ENCODE measurements at places on chromosomes 7 and 10.

- no peak for DNase-seq
Measured at GRCh38 chr10:124534231-124534798, 72.7 kb downstream of the LHPP start.

- no peak for DNase-seq
Measured at GRCh38 chr7:95229301-95229700, 95.0 kb downstream of the PON1 start.

- DNase-seq: no peak
Measured at GRCh38 chr7:20577441-20578071, 37.9 kb upstream of the ABCB5 start.

DNA sequence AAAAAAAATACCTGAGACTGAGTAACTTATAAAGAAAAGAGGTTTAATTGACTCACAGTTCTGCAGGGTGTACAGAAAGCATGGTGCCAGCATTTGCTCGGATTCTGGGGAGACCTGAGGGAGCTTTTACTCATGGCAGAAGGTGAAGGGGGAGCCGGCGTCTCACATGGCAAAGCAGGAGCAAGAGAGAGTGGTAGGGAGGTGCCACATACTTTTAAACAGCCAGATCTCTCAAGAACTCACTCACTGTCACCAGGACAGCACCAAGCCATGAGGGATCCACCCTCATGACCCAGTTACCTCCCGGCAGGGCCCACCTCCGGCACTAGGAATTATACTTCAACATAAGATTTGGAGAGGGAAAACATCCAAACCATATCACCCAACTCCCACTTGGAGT lies 25.8 kb downstream of the MSRB2 start:
- no peak for DNase-seq

DNA sequence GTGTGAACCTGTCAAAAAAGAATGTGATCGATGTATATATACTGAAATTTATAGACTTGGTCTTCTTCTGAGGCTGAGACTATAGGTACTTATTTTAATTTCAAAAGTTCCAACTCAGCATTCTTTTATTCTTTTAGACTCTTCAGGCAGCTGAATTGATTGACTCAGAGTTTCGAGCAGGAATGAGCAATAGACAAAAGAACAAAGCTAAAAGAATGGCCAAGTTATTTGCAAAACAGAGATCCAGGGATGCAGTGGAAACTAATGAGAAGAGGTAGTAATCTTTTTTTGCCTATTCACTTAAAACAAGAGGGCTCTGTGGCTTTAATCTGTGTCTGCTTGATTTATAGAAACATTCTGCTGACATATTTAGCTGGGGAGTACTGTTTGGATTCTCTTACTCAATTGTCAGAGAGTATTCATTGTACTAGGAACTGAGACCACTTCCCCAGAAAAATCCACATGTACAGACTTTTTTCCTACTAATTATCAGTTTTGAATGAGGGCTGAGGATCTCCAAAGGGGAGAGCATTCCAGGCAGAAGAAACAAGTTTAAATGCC lies 30.1 kb downstream of the BTAF1 start:
- DNase-seq: no peak

DNA sequence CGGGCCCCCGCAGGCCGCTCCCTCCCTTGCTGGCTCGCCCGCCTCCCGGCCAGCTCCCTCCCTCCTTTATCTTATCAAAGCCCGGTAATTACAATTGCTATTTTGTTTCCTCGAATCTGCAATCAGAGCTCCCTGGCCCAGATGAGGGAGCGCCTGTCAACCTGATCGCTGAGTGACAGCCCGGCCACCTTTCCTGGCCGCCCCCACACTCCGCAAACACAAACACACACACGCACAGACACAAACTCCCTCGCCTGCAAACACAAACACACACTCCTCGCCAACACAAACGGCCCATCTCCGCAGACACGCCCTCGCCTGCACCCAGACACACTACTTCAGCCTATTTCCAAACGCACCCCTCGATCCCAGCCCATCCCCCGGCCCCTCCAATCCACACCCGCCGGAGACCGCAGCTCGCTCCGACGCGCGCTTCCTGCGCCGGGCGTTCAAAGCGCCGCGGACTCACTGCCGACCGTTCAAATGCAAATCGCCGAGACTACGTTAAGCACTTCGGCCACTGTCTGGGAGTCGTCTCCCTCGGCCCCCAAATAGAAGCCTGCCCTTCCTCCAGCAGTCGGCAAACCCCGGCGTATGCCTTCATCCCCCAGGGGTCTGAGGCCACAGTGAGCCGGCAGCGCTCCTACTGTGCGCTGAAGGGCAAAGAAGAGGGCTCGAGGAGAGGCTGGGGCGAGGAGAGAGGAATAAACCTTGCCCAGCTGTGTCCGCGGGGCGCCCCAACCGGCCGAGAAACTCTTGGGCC lies 3.0 kb upstream of the FGF8 start:
- DNase-seq: no peak

GRCh38 chr10:48946332-48946731 lies 6.7 kb upstream of the LRRC18 start:
- no peak for DNase-seq

DNA sequence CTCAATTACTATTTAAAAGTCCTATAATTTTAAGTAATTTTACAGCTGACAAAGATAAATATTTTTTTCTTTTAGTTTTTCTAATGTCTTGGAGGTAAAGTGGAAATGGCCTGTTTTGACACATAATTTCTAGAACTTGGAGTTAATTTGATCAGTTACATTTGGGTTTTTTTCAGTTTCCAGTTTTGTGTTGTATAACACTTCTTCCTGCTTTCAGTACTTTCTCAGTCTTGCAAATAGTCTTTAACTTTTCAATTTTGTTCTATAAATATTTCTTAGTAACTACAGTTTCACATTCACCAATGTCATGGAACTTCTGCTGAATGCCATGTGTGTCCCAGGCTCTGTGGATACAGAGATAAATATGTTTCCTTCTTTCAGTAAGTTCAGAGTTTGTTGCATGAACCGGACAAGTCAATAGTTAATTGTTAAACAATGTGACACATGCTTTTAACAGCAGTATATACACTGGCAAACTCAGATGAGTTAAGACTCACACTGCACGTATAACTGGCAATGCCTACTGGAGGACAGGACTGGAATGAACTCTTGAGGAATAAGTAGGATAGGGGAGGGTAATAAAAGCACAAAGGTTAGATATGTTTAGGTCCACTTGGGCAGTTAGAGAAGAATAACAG lies 4.6 kb downstream of the SHOC2 start:
- no peak for DNase-seq

GRCh38 chr7:1864161-1864940 lies 194.3 kb downstream of the ELFN1 start:
- DNase-seq: no peak

- DNase-seq: no peak
Measured at GRCh38 chr7:33191340-33191739, 62.0 kb downstream of the BBS9 start.

DNA sequence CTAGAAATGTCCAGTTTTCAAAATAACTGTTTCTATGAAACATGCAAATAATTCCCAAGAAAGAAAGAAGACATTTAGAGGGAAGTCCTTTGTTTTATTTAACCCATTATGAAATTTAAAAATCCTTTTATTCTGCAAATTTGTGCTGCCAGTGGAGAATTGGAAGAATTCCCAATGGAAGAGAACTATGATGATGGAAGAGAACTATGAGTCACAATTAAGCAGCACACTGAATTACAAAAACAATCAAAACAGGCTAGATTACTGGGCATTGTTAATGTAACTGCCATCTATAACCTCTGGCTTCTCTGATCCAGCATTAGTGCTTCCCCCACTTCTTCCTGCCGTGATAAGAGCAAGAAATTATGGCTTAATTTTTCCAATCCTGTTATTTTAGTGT lies 126.2 kb upstream of the FEZF1 start:
- no peak for DNase-seq

DNA sequence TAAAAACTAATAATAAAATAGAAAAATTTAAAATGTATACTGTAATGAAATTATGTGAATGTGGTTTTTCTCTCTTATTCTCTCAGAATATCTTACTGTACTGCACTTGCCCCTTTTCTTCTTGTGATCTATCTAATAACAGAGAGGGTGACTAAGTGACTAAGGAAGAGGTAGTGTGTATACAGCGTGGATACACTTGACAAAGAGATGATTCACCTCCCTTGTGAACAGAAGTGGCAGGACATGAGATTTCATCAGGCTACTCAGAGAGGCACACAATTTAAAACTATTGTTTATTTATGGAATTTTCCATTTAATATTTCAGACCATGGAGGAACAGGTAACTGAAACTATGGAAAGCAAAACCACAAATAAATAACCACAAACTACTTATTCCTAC lies 806.6 kb upstream of the GHITM start:
- DNase-seq: no peak

DNA sequence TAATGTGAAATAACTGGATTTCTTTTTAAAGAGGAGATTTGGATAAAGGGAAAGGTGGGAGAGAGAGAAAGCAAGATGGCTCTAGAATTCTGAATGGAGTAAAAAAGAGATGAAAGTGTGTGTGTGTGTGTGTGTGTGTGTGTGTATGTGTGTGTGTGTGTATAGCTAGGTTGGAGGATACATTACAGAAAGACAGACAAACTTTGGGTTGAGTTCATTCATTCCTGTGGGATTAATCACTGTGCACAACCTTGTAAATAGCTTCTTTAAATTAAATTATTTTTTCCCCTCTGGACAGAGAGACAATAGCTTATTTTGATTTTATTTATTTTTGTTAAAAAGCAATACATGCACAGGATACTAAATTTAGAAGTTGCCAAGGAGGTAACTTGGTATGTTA lies 7.5 kb downstream of the ASB4 start:
- DNase-seq: no peak

- no peak for DNase-seq
Measured at GRCh38 chr10:3889961-3890522, 105.0 kb upstream of the KLF6 start.

GRCh38 chr7:52406808-52407207 lies 628.6 kb upstream of the POM121L12 start:
- DNase-seq: no peak

- DNase-seq: no peak
Measured at GRCh38 chr10:119203006-119203405, 4.4 kb upstream of the GRK5 start.

DNA sequence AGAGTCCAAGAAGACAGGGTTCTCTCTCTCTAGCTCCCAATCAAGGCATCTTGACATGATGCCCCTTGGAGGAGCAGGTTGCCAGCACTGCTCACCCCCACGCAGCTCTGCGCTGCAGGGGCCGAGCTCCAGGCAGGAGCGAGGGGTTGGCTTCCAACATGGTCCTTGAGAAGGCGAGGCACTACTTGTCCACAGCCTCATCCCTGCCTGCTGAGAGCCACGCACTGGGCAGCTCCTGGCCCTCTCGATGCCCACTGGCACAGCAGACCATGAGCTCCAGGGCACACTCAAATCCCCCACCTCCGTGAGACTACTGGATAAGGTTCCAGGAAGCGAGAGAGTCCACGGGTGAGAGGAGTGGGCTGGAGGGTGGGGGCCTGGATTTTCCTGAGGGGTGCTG lies 31.1 kb downstream of the RAMP3 start:
- no peak for DNase-seq

DNA sequence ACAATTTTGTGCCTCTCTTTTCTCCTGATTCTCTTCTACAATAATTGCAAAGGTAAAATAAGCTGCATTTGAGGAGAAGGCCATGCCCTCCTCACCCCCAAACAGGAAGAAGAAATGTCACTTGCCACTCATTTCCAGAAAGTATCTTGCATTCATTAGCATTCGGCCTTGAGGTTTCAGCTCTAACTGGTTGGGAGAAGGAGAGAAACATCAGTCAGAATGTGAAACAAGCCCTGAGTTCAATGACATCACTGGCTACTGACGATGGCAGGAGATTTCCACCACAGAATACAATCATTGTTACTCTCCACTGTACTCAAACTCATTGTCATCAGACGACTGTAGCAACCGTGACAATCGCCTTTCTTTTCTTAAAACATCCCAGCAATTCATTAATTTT lies 72.8 kb downstream of the PRKCQ start:
- DNase-seq: no peak

DNA sequence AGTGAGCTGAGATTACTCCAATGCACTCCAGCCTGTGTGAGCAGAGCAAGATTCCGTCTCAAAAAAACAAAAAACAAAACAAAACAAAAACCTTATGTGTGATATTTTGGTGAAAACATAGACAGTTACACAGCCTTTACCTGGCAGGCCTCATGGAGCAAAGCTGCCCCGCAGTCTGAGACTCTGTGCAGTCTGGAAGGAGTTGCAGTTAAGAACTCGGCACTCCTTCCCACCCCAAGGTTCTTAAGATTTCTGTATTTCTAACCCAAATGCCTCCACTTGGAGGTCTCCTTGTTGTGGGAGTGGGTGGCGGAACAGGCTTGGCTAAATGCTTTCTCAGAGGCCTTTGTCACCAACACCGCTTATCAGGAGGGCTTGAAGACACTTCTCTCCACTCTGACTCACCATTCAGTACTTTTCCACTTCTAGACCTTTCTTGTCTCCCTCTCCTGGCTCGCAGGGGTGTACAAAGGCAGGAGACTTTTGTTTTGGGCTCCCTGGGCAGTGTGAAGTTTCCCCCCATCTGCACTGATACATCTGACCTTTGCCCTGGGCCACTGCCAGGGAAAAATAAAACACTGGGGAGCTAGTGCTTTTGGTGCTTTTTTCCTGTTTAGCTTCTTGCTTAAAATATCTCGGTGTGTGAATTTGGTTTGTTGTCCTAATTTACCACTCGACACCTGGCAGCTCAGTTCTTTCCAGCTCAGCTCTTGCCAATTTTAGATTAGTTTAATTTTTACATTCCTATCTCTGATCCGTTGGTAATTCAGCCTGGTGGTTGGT lies 51.3 kb upstream of the MAGI2 start:
- no peak for DNase-seq

- no peak for DNase-seq
Measured at GRCh38 chr10:69512901-69513300, 60.3 kb downstream of the NEUROG3 start.

DNA sequence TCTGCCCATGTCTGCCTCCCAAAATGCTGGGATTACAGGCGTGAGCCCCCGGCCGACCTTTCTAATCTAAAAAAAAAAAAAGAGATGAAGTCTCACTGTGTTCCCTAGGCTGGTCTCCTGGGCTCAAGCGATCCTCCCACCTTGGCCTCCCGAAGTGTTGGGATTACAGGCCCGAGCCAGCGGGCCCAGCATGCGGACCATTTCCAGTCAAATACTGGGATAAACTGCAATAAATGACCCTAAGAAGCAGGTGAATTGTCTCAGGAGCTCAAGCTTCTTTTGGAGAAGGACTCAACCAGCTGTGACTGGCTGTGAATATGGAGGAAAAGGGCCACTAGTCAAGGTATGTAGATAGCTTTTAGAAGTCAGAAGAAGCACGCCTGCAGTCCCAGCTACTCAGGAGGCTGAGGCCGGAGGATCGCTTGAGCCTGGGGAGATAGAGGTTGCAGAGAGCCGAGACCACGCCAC lies 550 bp upstream of the CREM start:
- no peak for DNase-seq

DNA sequence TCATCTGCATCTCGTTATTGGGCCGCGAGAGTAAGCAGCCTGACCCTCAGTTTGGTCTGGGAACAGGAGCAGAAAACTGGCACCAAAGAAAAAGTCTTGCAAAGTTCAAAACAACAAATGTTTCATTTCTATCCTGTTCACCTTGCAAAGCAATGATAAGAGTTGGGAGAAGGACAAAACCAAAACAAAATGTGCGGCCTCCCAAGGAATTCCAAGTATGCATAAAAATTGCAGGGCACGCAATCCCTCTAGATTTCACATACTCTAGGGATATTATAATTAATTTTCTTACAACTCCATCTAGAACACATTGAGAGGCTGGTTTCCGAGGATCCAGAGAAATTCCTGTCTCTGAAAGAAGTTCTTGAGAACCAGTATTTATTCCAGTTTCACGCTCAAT lies 20.1 kb downstream of the CHUK start:
- no peak for DNase-seq

- DNase-seq: no peak
Measured at GRCh38 chr7:151320263-151320845, 21.3 kb upstream of the NUB1 start.

- DNase-seq: no peak
Measured at GRCh38 chr7:124856299-124856888, 73.2 kb downstream of the POT1 start.

Data from esophagus squamous epithelium (tissue), 5 donors.